Suppressor macrophage (primary cell): ENCODE measurements at places on chromosomes 5 and 9.

GRCh38 chr9:127521919-127522304, 70.6 kb downstream of the LRSAM1 start:
- no peak for DNase-seq

- no peak for DNase-seq
Measured at GRCh38 chr5:90554358-90555006, 4.1 kb upstream of the ADGRV1 start.

DNA sequence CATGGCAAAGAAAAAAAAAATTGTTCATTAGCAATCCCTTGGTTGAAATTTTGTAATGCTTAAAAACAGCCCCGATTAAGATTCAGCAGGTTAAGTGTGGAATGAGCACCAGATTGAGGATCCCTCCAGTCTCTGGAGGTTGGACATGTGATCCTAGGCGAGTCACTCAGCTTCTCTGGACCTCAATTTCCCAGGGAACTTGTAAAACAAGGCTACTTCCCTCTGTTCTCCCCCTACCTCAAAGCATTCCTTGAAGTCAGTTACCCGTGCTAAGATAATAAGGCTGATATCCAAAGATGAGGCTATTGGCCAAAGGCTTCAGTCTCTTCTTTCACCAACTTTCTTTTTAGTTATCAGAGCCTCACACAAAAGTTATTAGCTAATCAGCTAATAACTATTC, 2.9 kb downstream of the KLHL3 start:
- DNase-seq = peak; percentile 16

DNA sequence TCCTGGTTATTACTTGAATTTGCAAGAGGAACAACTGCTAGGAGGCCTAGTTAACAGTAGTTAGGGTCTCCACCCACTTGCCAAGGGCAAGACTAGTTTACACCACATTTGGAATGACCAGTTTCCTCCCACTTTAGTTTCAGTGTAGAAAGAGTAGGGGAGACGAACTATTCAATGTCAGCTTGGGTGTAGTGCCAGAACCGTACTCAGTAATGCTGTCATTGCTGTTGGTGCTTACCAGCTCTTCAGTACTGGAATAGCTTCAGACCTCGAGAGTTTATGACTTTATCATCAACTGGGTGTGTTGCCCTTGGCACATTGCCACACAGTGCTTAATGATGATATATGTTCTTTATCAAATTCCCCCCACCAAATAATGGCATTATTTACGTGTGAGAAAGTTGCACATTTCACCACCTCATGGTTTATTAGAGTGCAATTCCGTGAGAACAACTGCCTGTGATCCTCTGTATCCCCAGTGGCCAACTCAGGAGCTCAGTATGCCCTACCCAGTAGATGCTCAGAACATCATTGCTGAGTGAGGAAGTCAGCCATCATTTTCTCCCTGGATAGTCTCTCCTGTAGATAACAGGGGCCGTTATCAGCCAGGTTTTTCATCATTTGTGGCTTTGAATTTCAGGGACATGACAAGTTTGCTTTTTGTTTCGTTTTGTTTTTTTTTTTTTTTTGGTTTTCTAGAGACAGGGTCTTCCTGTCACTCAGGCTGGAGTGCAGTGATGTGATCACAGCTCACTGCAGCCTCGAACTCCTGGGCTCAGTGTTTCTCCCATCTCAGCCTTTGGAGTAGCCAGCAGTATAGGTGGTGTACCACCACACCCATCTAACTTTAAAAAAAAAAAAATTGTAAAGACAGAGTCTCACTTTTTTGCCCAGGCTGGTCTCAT, 67.3 kb downstream of the DOCK8 start:
- peak; percentile 47 for DNase-seq

GRCh38 chr5:36763454-36763853, 113.1 kb upstream of the NIPBL start:
- no peak for DNase-seq

DNA sequence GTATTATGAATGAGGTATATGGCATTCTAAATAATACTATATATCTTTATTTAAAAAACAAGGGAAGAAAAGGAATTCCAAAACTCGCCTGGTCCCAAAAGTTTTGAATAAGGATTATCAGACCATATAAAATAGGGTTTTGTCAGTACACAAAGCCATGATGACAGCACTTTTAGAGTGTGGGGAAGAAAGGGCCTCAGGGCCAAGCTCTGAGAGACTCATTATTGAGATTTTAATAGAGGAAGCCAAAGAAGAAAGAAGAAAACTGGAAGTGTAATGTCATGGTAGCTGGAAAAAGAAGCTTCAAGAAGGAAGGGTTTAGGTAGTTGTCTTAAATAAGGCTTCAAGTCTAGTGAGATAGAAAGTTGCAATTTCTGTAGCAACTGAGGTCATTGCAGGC, 53.0 kb downstream of the FCHO2 start:
- peak; percentile 8 for DNase-seq

DNA sequence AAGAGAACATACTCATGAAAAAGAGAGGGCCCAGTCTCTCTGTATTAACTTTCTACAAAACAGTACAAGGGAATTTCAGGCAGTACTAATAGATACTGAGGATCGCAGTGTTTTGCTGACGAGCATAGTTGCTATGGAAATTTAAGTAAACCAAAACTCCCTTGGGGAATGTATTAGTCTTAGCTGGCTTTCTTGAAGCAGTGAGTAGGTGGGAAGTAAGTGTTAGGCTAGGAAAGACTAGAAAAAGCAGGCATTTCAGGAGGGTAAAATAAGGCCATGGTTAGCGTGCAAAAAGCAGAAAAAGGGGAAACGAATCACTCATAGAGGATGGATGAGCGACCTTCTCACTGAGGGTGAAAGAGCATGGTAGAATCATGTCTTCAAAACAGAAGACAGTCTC, 84.3 kb upstream of the ACTBL2 start:
- DNase-seq = no peak

DNA sequence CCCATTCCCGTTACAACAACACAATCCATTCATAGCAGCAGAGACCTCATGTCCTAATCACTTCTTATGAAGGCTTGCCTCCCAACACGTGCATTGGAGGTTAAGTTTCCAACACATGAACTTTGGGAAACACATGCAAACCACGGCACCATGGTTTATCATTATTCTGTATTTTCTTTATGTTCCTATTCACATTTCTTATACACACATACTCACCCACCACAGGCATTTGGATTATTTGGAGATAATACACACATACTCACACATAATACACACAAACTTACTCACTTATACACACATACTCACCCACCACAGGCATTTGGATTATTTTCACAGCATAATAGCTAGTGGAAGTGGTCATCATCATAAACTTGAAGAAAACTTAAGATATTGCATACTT, 75.6 kb downstream of the C7 start:
- DNase-seq = no peak

DNA sequence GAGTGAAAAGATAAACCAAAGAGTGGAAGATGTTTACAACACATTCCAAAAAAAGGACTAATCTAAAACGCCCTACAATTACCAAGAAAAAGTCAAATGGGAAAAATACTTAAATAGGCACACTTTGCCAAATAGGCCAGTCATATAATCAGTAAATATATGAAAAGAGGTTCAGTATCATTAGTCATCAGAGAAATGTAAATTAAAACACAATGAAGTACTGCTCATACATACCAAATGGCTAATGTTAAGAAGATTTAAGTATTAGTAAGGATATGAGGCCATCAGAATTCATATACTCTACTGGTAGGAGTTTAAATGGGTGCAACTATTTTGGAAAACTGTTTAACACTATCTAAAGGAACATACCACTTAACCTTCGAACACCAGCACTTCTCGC, 47.6 kb downstream of the ZDHHC21 start:
- no peak for DNase-seq

- no peak for DNase-seq
Measured at GRCh38 chr5:175288048-175288621, 155.8 kb downstream of the DRD1 start.

DNA sequence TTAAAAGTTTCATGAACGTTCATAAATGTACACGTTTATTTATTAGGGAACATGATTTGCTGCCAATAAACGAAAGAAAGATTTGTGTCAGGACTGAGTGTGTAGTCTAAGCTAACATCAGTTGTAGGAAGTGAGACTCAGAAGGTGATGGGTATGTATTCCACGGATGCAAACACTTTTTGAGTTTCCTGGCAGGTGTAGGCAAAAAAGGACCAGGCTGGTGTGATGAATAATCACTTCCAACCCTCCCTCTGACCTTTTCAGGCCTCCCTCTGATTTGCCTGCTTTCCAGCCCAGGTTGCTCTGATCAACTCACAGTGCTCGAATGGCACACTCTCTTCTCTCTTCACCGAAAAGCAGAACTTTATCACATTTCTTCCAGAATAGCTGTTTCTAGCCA, 51.8 kb downstream of the BASP1 start:
- no peak for DNase-seq

DNA sequence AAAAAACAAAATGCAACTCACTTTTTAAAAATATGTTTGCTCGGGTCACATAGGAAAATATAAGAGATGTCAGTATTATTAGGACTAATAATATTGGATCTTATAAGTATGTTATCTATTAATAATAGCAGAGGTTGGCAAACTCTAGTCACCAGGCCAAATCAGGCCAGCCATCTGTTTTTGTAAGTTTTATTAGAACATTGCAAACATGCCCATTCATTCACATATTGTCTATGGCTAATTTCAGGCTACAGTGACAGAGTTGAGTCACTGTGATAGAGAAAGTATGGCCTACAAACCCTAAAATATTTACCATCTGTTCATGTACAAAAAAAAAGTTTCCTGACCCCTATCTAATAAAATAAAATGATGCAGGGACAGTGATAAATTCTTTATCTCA, 97.7 kb upstream of the CDH6 start:
- no peak for DNase-seq

- no peak for DNase-seq
Measured at GRCh38 chr9:13480693-13481092, 201.2 kb upstream of the MPDZ start.

- no peak for DNase-seq
Measured at GRCh38 chr9:74920944-74921626, 31.6 kb downstream of the C9orf40 start.

DNA sequence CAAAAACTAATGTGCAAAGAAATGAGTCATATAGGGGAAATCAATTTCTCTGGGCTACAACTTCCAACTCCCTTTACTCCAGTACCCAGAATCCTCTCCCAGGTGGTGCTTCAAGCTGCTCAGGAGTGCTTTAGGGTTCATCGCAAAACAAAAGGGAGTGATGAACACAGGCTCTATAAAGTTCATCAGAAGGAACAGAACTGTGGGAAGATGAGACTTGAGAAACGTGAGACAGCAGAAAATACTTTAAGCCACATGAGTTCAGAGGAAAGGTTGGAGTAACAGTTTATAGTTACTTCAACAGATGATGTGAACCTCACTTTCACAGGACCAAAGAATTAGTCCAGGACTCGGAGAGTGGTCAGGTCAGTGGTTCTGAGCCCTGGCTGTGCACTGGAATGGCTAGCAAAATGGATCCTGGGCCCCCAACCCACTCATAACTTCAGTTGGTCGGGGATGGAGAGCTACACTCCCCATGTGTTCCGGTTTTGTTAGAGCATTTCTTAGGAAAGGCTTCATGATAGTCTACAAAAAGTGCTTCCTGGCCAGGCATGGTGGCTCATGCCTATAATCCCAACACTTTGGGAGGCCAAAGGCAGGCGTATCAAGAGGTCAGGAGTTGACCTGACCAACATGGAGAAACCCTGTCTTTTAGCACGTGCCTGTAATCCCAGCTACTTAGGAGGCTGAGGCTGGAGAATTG, 4.3 kb downstream of the RPL12 start:
- no peak for DNase-seq

- DNase-seq = no peak
Measured at GRCh38 chr9:109229682-109230081, 62.6 kb upstream of the FRRS1L start.

GRCh38 chr9:87179553-87180340, 232.4 kb upstream of the GAS1 start:
- DNase-seq = no peak

DNA sequence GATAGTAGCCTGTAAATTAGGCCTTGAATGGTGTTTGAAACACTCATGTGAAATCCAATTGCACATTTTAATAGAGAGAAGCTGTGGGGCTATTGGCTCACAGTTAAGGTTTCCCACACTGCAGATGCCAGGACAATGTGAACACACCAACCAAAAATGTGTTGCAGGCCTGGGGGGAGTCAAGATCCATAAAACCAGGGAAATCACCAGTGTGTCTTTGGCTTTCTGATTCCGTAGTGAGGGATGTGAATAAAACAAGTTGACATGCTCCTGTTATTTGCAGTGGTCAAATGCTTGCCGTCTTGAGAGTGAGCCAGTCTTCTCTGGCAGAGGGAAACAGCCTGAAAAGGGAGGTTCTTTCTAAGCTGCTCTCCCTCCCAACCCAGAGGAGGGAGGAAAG, 79.0 kb downstream of the ZNF462 start:
- no peak for DNase-seq

DNA sequence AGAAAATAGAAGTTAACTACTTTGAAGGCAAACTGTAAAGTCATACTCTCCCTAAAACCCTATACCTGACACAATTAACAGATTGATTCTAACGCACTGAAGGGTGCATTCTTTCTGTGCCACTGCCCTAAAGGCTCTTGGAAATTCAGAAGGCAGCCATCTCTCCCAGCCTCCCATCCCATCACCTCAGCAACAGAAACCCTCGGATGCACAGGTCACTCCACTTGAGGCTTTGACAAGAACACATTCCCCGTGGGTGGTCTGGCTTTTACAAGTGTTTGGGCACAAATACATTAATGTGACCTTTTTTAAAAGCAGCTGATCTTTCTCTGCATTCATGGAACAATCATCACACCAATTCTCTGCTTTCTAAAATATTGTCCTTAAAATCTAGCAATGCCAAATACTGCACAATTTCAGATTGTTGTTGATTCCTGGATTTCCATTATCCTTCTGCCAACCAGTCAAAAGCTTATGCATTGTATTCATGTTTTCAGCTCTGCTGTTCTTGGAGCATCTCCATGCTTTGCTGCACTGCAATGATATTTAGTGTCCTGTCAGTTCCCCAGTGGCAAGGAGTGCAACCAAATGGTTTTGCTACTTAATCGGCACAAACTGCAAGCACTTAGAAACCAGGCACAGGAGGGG, 175.6 kb downstream of the TMEM161B start:
- DNase-seq = no peak

- no peak for DNase-seq
Measured at GRCh38 chr5:43236653-43237355, 44.8 kb downstream of the NIM1K start.
